ENCODE measurements at places on chromosomes 13 and 19. TPM values are rescaled to one million over a fixed set of nuclear protein-coding genes. Genes with fewer than 3 reads are reported as not detected.

Gene RDH13
- total RNA-seq, result 22.2 TPM

- no peak overlapping the region for H3K4me3 ChIP-seq
- no peak for DNase-seq
- H3K4me1 ChIP-seq, result no peaks in the 10 kb centered on the region
- H3K27ac ChIP-seq, result no peak overlapping the region
Observed at GRCh38 chr13:73286942-73287620, 228.3 kb downstream of the KLF5 start.

DNA sequence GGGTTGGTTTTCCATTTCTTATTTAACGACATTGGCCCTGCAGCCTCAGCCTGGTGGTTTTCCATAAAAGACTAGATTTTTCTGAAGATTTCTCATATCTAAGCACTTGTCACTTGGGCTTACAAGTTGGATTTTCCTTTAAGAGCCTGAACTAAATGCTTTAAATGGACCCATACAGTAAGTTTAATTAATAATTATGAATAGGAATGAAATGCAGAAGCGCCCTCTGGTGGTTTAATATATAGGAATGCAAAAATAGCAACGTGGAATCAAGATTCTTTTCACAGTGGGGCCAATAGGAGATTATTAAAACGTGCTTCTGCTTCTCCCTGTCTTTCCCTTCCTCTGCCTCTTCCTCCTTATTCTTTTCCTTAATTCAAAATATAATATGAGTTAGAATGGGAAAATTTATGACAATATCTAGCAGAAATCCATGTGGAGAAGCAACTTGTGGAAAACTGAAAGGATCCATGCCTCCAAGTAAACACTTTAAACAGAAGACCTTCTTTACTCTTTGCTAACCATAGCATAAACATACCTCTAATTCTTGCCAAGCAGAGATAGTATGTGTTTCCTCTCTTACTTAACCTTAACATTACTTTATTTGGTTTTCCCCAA is 324.0 kb downstream of the GPC5 start:
- no peaks in the 10 kb centered on the region for H3K36me3 ChIP-seq
- H3K4me3 ChIP-seq, result no peak overlapping the region
- no peak for DNase-seq
- no peak overlapping the region for H3K27ac ChIP-seq

DNA sequence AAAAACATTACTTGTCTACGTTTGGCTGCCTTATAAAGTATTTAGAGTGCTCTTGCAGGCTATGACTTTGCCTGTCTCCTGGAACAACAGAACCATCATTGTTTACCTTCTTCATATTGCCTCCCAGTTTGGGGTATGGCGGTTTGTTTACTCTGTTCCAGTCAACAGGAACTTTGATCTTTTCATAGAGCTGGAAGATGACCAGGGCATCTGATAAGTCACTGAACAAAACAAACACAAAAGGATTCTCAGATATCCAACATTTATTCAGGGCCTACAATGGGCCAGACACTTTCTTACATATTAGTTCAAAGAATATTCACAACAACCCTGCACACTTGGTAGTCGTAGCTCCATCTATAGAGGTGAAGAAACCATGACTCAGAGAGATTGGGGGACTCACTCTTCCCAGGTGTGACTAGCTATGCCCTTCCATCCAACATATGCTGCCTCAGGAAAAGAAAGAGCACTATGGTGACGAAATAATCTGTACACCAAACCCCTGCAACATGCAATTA is 38.4 kb upstream of the CPB2 start:
- H3K27me3 ChIP-seq, result no peaks in the 10 kb centered on the region
- no peaks in the 10 kb centered on the region for H3K36me3 ChIP-seq
- H3K27ac ChIP-seq, result no peak overlapping the region
- no peak overlapping the region for H3K4me3 ChIP-seq
- H3K4me1 ChIP-seq, result no peaks in the 10 kb centered on the region

Gene ZNF880
- 14.6 TPM for total RNA-seq

- H3K36me3 ChIP-seq, result peaks cover 3% of the 10 kb centered on the region
- DNase-seq, result no peak
- H3K4me1 ChIP-seq, result peaks cover 16% of the 10 kb centered on the region
Observed at GRCh38 chr13:33217256-33217655, 68.3 kb downstream of the STARD13 start.

DNA sequence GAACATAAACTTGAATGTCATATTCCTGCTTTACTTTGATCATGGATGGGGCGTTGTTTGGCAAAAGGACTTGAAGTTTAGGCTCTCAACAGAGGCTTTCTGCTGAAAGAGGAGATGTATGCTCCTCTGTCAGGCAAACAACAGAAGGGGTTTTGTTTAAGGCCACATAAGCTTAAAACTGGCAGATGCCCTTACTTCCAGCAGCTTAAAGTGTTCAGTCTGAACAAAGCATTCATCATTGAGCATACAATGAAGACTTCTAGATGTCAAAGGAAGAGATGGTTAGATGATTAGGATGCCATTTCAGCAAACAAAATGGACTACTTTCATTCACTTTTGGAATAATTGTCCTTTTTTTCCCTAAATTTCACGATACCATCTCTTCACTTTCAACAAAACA is 484.5 kb downstream of the SLITRK6 start:
- H3K4me1 ChIP-seq, result no peaks in the 10 kb centered on the region
- H3K27ac ChIP-seq, result no peak overlapping the region
- no peak overlapping the region for H3K4me3 ChIP-seq
- no peaks in the 10 kb centered on the region for H3K36me3 ChIP-seq
- DNase-seq, result no peak
- H3K27me3 ChIP-seq, result no peaks in the 10 kb centered on the region

Gene SKA3
- total RNA-seq, result not detected

Gene ZNF546
- total RNA-seq, result 5.8 TPM

- H3K4me1 ChIP-seq, result peaks cover 8% of the 10 kb centered on the region
- no peaks in the 10 kb centered on the region for H3K27me3 ChIP-seq
- H3K4me3 ChIP-seq, result no peak overlapping the region
- H3K27ac ChIP-seq, result no peak overlapping the region
- H3K36me3 ChIP-seq, result no peaks in the 10 kb centered on the region
- no peak for DNase-seq
Observed at GRCh38 chr13:40179445-40180281, 486.8 kb downstream of the FOXO1 start.

DNA sequence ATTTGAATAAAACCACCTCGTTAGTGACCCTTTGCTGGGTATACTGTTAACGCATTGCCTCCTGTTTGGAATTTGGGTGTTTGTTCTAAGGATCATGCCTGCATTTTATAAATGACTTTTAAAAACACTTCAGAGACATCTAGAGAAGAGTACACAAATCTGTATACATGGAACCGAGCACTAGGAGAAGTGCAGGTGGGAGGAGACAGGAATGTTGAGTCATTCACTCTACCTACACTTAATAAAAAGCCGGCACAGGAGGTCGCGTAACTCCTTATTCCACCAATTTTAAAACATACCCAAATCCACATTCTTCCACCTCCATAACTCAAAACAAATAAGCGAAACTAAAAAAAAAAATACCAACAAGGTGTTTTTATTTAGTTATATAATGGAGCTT is 48.6 kb downstream of the FGF9 start:
- DNase-seq, result no peak
- no peaks in the 10 kb centered on the region for H3K4me1 ChIP-seq
- no peaks in the 10 kb centered on the region for H3K27me3 ChIP-seq

- H3K4me3 ChIP-seq, result no peak overlapping the region
- no peaks in the 10 kb centered on the region for H3K27me3 ChIP-seq
- H3K36me3 ChIP-seq, result peaks cover 57% of the 10 kb centered on the region
- H3K27ac ChIP-seq, result no peak overlapping the region
- H3K4me1 ChIP-seq, result no peaks in the 10 kb centered on the region
- no peak for DNase-seq
Observed at GRCh38 chr19:12676384-12676792, 5.3 kb downstream of the DHPS start.

Gene DIRAS1
- not detected for total RNA-seq

Measured in thoracic aorta (tissue), 2 donors.